ENCODE measurements at places on chromosomes 12 and 14. TPM values are rescaled to one million over a fixed set of nuclear protein-coding genes. Genes with fewer than 3 reads are reported as not detected.

DNA sequence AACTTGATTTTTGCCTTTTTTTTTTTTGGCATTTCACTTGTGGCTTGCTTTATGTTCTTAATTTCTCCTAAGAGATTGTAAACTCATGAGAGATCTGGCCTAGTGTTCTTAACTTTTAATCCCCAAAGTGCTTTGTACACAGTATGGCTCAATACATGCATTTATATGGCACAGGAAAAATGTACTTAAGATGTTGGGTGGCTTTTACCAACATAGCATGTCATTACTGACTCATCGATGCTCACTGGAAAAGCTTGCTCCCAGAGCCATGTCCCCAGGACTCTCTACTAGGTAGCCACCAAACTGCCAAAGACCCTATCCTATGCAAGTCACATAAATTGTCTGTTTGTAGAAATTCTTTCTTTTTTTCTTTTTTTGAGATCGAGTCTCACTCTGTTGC is 13.1 kb upstream of the SMCO3 start:
- no peak for DNase-seq

GRCh38 chr14:68794851-68795596 is 2.2 kb upstream of the ZFP36L1 start:
- DNase-seq: no peak

DNA sequence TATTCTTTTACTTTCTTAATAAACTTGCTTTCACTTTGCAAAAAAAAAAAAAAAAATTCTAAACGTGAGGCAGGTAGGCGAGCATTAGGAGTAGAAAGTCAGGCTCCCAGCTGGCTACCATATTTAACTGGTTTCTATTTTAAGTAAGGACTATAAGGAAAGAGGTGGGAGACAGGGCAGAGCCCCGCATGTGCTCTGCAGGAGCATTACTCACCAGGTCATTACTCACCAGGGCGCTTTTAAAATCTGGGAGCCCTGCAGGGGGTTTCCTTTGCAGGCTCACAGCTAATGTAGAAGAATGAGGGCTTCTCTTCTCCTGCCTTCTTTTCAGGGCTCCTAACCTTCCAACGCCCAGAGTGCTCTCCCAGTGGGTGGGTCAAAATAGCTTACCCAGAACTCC is 14.0 kb upstream of the DPF3 start:
- no peak for DNase-seq

- no peak for DNase-seq
Observed at GRCh38 chr12:51915951-51916350, 8.6 kb downstream of the ACVRL1 start.

- DNase-seq: no peak
Observed at GRCh38 chr12:28585146-28585545, 394.9 kb downstream of the CCDC91 start.

The TTC9 gene
- 0.50 TPM for polyA plus RNA-seq

- no peak for DNase-seq
Observed at GRCh38 chr12:121454921-121455320, 55.0 kb downstream of the RNF34 start.

The NRIP2 gene
- not detected for polyA plus RNA-seq

The ESRRB gene
- not detected for polyA plus RNA-seq

DNA sequence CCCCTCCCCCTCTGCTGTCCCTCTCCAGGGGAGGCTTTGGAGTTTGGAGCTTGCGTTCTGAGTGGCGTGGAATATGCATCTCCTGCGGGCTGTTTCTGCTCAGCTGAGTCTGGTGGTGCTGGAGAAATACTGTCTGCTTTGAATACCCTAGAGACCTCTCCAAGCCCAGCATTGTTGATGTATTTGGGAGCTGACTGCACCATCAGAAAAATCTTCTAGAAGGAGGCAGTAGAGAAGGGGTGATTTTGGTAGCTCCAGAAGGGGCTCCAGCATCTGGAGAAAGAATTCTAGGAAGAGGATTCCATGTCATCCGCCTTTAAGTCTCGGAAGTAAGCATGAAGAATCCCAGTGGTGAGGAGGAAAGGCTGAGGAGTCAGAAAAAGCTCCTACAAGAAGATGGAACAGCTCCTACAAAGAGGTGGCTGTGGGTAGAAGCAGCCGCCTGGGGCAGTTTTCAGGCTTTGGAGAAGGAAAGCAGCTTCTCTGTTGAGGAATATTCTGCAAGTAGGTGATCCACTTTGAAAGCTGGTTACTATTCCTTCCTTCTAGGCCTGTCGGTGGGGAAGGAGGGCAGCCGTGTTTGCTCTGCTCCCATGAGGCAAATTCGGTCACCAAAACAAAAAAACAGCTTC is 9.7 kb downstream of the MLXIP start:
- DNase-seq: no peak

DNA sequence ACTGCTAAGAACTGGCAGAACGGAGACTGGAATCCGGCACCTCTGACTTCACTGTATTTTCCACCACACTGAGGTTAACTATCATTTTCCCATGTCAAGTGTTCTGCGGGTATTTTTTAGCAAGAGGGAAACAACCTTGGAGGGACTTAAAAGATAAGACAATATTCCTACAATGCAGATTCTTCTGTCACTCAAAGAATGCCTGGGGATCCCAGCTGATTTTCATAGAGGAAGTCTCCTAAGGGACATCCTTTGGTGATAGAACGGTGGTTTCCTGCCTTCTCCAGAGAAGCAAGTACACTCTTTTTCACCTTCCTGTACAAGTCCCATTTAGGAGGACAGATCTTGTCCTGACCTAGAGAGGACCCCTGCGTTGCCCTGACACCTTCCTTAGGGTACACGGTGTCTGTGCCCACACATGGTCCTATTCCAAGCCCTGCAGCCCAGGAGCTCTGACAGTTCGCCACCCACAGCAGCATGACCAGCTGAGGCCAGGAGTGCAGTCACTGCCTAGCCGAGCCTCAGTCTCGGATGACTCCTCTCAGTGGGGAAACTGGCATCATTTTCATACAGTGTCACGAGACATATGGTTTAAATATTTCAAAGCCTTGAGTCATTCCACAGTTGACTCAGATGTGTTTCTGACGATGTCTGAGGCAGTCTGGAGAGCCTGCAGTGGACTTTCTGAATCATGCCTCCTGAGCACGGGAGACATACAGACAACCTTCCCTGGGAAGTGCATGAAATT is 181.3 kb upstream of the FKBP4 start:
- peak; percentile 9 for DNase-seq

DNA sequence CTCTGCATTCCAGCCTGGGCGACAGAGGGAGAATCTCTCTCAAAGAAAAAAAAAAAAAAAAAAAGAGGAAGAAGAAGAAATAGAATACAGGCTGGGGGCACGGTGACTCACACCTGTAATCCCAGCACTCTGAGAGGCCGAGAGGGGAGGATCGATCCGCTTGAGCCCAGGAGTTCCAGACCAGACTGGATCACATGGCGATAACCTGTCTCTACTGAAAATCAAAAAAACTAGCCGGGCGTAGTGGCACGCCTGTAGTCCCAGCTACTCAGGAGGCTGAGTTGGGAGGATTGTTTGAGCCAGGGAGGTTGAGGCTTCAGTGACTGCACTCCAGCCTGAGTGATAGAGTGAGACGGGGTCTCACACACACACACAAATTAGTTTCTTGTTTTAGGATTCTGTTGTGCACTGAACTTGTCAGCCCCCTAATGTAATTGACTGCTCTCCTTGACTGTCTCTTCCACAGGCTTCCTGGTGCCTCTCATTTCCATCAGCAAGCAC is 963 bp upstream of the TINF2 start:
- DNase-seq: no peak

DNA sequence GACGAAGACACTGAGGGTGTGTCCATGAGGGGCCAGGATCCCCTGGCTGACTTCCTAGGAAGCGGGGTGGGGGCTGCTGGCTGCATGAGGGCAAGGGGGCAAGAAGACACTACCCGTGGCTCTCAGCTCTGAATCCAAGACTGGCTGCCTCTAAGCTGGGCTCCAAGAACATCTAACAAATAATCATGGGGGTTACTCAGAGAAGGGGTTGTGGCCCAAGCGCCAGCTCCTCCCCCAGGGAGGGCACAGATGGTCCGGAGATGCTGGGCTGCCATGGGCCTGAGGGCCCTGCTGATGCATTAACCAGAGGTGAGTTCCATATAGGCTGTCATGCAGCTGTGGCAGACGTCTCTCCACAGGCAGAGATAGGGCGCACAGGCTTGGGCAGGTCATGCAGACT is 14.3 kb downstream of the SYNDIG1L start:
- no peak for DNase-seq

DNA sequence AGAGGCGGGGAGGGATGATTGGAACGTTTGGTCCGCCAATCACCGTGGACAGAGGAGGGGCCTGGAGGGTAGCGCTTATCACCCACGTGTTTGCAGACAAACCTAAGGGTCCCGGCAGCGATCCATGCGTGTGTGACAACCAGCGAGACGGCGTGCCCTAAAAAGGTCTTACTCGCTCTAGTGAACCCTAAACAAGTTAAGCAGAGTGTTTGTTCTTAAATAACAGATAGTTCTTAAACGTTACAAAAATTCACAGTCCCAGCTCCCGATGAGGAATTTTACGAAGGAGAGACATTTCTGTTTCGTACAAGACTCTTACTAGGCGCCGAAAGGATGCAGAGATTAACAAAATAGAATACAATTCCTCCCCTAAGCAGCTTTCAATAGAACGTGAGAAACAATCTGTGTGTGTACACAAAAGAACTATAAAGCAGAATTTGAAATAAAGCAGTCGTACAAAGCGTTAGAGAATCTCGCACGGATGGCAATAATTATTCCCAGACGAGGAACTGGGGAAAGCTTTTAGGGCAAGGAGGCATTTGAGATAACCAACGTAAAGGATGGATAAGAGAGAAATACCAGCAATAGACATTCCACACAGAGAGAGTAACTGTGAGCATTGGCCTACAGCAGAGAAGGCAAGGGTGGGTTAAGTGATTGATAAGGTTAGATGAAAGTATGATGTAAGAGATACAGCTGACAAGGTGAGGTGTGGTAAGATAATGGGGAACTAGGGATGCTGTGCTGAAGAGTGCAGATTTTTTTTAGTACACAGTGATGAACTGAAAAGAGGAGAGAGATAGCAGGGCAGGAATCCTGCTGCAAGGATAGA is 831 bp upstream of the RPS6KA5 start:
- DNase-seq: no peak

GRCh38 chr12:52351196-52352059 is 15.9 kb downstream of the KRT85 start:
- no peak for DNase-seq

DNA sequence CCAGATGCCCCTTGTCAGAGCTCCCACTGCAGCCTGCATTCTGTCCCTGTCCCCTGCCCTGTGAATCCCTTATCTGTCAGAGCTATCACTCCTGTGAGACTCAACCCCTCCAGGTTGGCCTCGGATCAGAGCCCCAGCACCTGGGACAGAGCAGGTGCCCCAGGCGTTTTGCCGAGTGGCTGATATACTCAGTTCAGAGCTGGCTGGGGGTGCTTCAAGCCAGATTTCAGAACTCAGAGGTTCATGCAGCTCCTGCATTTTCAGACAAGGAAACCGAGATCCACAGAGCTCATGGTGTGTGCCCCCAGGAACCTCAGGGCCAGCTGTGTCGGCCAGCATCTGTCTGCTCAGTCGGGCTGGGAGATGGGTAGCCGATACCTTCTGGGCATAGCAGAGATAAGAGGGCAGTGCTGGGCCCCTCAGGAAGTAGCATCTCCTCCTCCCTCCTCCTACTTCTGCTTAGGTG is 228.0 kb upstream of the RTL1 start:
- no peak for DNase-seq

GRCh38 chr14:105123981-105124765 is 44.4 kb downstream of the JAG2 start:
- DNase-seq: no peak

GRCh38 chr12:132285991-132286681 is 43.3 kb downstream of the GALNT9 start:
- no peak for DNase-seq

GRCh38 chr12:103705927-103706326 is 118.9 kb downstream of the STAB2 start:
- no peak for DNase-seq

All from keratinocyte (primary cell).